ENCODE measurements at places on chromosomes 13 and 19. TPM values are rescaled to one million over a fixed set of nuclear protein-coding genes. Genes with fewer than 3 reads are reported as not detected.

CD70 gene
- not detected for polyA plus RNA-seq

CACNG8 gene
- 0.06 TPM for polyA plus RNA-seq

GRCh38 chr19:29983568-29983967, 41.5 kb downstream of the URI1 start:
- DNase-seq, result no peak

GRCh38 chr19:20167020-20167644, at the start of gene ZNF486:
ZNF486 (plus strand) TSS chr19:20167214; CDS start chr19:20167331, 117 bp downstream.
- peak; percentile 98 for DNase-seq

DNA sequence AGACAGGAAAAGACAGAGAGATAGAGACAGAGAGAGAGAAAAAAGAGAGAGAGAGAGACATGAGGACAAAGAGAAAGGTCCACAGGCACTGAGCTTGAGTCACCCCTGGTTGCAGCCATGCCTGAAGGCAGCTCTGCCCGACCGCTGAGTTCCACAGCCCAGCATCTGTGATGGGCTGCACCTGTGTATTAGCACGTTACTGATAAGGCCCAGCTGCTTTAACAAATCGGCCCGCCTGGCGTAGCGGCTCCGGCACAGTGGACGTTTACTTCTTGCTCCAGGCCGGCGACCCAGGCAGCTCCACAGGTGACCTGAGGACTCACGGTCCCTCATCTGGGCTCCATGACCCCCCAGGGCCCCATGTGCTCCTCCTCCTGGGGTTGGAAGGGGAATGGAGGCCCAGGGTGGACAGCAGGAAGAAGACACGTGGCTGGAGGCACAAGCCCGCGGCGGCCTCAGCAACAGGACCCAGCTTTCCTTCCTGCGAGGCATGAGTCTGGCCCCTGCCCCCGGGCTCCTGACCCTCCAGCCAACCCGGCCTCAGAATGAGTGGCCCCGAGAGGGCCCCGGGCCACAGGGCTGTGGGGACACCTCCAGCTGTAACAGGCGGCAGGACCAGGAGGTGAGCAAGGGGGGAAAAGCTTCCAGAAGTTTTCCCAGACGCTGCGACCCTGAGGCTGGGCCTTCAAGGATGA, 3.9 kb upstream of the CSNK1G2 start:
- no peak for DNase-seq

Data from hepatocyte (in vitro differentiated cells).